Umbilical cord (tissue), 2 donors: ENCODE measurements at places on chromosomes 3 and 15.

DNA sequence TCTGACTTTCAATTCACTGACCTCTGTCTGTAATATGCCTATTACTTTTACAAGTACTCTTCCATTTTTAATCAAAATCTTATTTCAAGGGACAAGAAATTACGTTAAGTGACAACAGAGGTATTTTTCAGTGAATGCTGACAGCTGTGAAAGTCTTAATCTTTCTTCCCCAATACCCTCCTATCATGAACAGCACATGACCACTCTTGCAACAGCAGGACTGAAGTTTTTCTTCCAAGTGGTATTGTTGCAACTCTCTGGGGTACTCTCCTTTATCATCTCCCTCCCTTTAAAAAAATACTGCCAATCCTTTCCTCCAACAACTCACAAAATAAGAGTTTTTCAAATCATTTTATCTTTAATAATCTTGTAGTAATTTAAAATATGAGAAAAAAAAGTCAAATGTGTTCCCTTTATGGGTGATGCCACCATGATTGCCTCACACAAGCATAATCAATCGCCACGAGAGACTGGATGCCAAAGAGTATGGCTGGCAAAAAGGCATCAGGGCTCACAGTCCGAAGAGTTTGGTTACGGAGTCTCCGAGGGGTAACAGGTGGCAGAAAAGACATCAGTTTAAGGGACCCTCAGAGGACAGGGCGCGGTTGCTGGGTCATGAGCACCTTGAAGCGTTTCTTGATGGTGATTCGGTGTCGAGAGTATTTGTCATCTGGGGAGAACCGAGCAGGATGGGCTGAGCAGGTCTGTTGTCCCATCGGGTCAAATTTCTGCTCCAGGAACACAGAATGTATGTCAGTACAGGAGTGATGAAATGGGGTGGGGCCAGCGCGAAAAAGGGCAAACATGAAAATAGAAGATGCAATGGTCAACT, 1.3 kb downstream of the NOP10 start:
- no peak for DNase-seq

GRCh38 chr3:20141851-20142250, 44.2 kb downstream of the SGO1 start:
- DNase-seq: peak; percentile 87

GRCh38 chr3:52440671-52441070, 4.2 kb downstream of the SEMA3G start:
- DNase-seq: no peak

DNA sequence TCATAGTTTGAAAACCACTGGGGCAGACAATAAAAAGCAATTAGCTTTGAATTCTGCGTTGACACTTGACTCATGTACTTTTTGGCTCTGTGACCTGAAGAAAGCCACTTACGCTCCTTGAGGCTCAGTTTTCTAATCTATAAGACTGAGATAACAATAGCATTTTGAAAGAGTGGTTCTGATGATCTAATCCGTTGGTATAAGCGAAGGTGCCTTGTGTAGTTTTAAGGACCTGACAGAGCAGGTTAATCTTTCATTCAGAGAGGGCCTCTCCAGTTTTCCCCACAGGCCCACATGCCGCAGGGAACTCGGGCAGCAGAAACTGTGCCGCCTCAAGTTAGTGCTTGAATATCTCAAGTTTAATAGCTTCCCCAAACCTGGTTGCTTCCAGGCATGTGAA, 306.0 kb upstream of the GBE1 start:
- DNase-seq: no peak

- no peak for DNase-seq
Measured at GRCh38 chr15:52699457-52699856, 20.3 kb upstream of the ATOSA start.

DNA sequence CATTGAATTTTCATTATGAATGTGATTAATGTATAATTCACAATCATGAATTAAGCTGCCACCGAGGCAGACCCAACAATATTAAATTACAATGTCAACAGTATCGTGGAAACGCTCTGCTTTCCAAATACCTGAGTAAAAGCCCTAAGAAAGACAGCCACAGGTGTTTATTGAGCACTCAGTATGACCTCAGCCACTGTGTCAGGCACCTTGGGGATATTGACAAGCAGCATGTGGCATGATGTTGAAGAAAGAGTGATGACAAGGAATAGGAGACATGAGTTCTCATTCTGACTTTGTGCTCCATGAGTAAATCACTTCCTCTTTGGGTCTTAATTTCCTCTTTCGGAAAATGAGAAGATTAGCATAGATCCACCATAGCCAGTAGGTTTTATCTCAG, 12.8 kb downstream of the C2CD4A start:
- no peak for DNase-seq

GRCh38 chr3:101902041-101902440, 52.7 kb downstream of the NFKBIZ start:
- no peak for DNase-seq

DNA sequence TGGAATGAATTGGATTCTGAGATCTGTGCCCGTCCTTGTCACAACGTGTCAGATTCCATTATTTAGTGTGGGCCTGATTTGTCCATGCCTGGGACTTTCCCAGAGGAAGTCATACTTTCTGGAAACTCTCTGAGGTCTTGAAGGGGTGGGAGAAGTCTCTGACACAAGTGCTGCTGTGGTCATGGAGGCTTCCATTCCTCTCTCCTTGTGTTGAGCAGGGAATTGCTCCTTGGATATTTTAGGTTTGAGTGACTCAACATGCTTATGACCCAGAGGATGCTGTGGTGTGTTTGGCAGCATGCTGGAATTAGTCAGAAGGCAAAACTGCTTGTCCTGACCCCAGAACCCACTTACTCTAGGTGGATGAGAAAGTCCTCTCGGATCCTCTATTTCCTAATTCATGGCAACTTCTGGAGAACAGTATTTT, 132.1 kb downstream of the LPP start:
- peak; percentile 48 for DNase-seq

GRCh38 chr3:66276705-66277274, 56.0 kb downstream of the SLC25A26 start:
- peak; percentile 87 for DNase-seq

DNA sequence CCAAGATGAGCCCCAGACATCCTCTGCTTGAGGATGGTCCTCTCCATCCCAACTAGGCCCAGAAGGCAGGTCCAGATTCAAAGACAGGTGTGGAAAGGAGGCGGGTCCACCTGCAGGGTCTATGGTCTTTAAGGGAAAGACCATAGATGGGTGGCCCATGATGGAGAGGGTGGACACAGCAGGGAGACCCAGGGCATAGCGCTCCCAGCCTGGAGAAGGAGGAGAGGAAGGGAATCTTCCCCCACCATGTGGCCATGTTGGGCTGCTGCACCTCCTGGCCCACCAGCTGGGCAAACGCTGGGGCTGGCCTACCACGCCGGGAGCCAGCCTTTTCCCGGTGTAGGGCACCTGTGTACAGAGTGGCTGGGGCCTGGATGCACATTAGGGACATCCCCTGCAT, 265.2 kb upstream of the TLE3 start:
- DNase-seq: peak; percentile 43

- no peak for DNase-seq
Measured at GRCh38 chr15:39960411-39960810, 26.5 kb downstream of the EIF2AK4 start.

DNA sequence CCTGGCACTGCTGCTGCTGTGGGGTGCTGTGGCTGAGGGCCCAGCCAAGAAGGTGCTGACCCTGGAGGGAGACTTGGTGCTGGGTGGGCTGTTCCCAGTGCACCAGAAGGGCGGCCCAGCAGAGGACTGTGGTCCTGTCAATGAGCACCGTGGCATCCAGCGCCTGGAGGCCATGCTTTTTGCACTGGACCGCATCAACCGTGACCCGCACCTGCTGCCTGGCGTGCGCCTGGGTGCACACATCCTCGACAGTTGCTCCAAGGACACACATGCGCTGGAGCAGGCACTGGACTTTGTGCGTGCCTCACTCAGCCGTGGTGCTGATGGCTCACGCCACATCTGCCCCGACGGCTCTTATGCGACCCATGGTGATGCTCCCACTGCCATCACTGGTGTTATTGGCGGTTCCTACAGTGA, 2.1 kb downstream of the GRM2 start:
- DNase-seq: no peak

DNA sequence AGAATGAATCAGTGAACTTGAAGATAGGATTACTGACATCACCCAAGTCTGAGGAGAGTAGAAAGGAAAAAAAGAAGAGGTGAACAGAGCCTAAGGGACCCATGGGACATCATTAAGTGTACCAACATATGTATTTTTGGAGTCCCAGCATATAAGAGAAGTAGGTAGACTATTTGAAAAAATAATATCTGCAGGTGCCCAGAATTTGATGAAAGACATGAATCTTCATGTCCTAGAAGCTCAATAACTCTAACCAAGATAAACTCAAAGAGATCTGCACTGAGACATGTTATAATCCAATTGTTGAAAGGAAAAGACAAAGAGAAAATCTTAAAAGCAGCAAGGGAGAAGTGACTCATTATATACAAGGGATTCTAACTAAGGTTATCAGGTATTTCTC, 39.0 kb downstream of the SPESP1 start:
- no peak for DNase-seq

DNA sequence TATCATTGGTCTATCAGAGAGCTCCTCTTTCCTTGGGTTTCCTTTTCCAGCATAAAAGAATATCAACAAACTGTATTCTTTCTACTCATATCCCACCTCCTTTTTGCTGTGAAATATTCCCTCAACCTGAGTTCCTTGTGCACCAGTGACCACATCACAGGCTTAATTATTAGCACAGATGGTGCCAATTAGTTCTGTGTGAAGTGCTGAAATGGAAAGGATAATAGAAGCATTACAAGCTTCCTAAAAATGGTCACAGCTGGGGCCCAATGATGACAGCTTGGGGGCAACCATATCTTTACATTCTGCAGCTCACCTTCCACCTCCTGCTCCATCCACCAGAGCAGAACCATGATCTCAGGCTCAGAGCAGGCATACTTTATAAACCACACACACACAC, 84.6 kb downstream of the ANO10 start:
- no peak for DNase-seq

- DNase-seq: no peak
Measured at GRCh38 chr15:25761971-25762662, 101.0 kb downstream of the ATP10A start.

- DNase-seq: no peak
Measured at GRCh38 chr15:69669446-69669845, 216.8 kb downstream of the RPLP1 start.

GRCh38 chr3:128432971-128433836, 33.5 kb downstream of the DNAJB8 start:
- no peak for DNase-seq

- DNase-seq: no peak
Measured at GRCh38 chr15:100703032-100703578, 100.7 kb downstream of the ASB7 start.

GRCh38 chr3:117226932-117227331, 517.4 kb downstream of the TUSC7 start:
- no peak for DNase-seq

- peak; percentile 31 for DNase-seq
Measured at GRCh38 chr3:194688200-194688740, 2.6 kb downstream of the FAM43A start.

DNA sequence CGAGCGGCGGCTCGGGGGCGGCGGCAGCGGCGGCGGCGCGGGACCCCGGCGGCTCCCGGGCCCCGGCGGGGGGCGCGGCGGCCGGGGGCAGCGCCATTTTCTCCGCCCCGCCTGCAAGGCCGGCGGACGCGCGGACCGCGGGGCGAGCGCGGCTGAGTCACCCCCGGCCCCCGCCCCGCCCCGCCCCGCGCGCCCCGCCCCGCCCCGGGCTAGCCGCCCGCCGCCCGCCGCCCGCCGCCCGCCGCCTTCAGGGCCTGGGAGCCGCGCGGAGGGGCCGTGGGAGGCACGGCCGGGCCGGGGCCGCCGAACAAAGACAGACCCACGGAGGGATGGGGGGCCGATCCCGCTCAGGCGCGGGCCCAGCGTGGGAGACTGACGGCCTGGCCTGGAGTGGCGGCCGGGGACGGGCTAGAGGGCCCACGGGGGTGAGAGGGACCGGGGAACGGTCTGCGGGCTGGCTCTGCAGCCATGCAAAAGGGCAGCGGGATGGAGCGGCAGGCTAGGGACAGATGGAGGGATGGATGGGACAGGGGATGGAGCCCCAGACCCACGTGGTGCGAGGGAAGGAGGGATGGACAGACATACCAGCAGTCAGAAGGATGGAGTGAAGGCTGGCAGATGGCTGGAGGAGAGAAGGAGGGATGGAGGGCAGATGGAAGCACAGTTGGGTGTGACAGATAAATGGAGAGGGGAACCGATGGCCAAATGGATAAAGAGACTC, at the start of gene EIF4E3:
EIF4E3 (minus strand) TSS at position 132 of the 721 bp plus-strand sequence; CDS start at position 97, 35 bp downstream.
- peak; percentile 22 for DNase-seq

DNA sequence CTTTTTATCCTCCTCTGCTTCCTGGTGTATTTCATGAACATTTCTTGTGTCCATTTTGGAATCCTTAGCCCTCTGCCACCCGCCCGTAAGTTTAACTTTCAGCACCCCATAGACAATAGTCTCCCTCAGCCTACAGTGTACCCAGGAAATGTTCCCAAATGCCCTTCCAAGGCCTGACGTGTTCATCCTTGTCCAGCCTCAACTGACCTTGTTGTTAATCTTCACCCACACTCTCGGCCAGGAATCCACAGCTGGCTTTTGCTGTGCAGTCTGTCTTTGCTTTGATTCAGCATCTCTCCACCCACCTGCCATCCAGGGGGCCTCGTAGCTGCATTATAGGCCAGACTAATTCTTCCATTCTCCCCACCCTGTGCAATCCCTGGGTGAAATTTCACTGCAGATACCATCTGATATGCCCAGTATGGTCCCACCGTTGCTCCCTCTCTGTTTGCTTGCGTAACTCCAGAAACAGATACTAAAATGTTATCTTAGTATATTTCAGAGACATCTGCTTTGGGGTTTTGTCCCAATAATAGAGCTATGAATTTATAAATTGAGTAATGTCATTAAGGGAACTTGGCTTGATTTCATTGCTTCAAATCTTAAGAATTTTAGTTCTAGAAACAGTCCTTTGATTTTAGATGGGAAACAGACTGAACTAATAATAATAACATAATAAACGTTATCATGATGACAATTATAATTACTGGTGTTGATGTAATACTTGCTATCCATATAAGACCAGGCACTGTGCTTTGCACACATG, 16.6 kb downstream of the GUCA1C start:
- DNase-seq: no peak

DNA sequence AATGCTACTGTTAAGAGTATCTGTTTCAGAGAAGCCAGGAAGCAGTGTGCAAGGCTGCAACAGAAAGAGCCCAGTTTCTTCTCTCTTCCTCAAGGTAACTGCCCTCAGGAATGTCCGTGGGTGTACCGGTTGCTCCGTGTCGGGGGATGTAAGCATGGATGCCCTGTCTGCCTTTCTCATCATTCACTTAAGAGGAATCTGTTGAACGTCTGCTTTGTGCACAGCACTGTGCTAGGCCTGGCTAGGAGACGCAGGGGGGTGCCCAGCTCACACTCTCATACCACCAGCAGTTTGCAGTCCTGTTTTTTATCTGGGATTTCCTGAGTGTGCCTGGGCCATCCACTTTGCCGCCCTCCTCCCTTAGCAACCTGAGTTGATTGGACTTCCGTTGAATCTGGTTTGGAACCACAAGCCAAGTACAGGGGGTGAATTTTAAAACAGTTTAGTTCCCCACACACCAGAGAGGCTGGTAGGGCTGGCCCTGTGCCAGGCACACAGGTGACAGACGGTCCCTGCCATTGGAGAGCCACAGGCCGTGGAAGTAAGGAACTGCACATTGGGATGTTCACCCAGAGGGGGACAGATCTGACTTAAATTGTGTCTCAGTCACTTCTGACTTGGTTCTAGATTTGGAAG, 11.2 kb downstream of the BOC start:
- no peak for DNase-seq
